ENCODE measurements at places on chromosomes 16 and 17.

DNA sequence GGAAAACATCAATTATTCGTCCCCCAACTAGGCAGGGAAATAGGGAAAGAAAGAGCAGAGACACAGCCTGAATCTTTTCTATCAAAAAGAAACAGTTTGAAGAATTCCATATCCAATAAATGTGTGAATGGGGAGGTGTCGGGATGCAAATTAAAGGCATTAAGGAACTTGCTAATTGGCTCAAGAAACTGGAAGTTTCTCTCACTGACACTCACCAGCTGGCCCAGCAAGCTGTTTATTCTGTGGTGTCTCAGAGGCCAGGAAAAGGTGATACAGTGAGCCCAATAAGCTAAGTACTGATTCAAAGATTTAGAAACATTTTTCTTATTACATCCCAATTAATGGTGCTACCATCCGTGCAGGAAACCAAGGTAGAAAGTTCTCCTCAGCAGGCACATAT lies 104.4 kb upstream of the CLEC3A start:
- no peak for DNase-seq

- DNase-seq = peak; percentile 26
Observed at GRCh38 chr16:27978876-27979275, 84.6 kb downstream of the GSG1L start.

- no peak for DNase-seq
Observed at GRCh38 chr16:46717692-46718091, 28.2 kb downstream of the ORC6 start.

GRCh38 chr16:24747441-24747840 lies 18.0 kb downstream of the TNRC6A start:
- no peak for DNase-seq

- DNase-seq = no peak
Observed at GRCh38 chr17:82814834-82815233, 25.0 kb downstream of the ZNF750 start.

GRCh38 chr17:46866747-46867146 lies 15.4 kb downstream of the WNT9B start:
- DNase-seq = no peak

GRCh38 chr17:32693194-32693897 lies 183.6 kb downstream of the MYO1D start:
- DNase-seq = no peak

DNA sequence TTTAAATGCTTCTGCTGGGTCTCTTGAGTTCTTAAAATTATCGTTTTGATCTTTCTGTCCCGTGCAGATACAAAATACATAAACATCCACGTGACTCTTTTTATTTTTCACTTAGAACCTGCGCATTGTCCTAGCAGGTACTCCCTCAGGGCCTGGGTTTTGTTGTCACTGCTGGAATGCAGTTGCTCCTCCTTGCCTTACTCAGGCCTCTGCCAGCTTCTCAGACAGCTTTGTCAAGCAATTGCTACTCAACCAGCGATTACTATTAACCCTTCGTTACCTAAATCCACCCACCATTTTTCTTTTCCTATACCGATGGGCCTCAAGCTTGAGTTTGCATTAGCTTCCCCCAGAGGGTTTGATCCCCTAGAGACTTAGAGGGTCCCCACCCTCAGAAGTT lies 405.9 kb upstream of the RBFOX1 start:
- DNase-seq = no peak

GRCh38 chr16:596736-597060 lies 6.8 kb downstream of the RAB40C start:
- no peak for DNase-seq

- no peak for DNase-seq
Observed at GRCh38 chr16:46714797-46715591, 25.5 kb downstream of the ORC6 start.

DNA sequence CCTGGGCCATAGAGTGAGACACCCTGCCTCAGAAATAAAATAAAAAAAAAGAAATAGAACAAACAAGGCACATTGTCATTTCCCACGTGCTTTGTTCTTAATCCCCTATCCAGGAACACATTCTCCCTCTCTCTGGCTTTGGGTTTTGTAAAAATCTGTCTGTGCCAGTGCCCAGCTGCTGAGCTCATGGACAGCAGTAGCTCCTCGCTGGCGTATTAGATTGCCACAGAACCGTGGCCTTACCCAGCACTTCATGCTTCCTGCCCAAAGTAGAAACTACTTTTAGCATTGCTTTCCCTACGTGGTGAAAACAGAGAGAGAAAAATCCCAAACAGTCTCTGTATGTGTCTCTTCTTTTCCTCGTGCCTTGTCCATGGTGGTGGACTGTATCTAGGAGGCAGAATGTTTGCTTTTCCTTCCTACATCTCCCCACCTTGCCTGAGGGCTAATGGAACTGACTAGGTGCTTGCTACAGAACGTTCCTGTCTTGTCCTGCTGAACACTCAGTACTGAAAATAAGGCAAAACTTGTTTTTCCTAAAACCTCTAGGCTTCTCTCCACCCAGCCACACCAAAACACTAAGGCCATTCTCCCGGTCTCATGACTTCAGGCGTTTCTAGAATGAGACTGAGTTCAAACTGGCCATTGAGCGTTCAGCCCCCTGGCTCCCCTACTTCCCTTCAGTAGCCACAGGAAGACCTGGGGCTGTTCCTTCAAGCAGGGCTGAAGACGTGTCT lies 26.1 kb downstream of the MNT start:
- DNase-seq = no peak

DNA sequence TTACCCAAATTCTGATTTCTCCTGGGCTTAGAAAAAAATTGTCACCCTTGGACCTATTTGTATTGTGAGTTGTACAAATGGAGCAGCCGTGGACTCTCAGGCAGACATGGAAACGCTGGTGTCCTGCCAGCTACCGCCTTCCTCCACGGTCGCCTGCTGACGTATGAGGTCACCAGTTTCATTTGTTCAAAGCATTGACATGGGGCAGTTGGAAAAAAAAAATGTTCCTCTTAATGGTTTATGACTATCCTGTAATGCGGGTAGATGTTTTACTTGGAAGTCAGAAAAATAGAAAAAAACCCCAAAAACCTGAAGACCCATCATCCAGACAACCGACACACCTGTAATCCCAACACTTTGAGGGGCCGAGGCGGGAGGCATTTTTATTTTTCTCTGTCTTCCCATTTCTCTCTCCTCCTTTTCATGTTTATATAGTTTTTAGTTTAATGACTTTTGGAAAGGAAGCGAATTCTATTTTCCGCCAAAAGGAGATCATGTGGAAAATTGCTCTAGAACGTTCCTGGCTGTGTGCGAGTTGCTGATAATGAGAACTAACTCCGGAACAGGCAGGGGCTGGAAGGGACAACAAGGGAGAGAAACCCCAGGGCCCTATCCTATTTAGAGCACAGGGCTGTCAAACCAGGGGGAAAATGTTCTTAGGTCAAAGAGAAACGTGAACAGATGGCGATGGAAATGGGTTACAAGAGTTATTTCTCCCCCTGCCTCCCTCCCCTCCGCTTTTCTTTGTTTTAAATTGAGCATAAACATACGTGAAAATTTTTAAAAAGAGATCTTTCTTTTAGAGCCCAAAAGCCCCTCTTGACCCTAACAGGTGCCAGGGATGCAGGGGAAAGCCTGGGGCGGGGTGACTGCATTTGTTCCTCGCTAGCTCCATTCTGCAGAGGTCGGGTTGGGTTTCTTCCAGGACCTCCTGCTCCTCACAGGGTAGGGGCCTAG lies 13.7 kb downstream of the DNAH17 start:
- DNase-seq = peak; percentile 76

GRCh38 chr17:64202683-64203344 lies 60.2 kb downstream of the TEX2 start:
- no peak for DNase-seq

GRCh38 chr16:82506692-82507670 lies 119.8 kb upstream of the CDH13 start:
- DNase-seq = no peak

DNA sequence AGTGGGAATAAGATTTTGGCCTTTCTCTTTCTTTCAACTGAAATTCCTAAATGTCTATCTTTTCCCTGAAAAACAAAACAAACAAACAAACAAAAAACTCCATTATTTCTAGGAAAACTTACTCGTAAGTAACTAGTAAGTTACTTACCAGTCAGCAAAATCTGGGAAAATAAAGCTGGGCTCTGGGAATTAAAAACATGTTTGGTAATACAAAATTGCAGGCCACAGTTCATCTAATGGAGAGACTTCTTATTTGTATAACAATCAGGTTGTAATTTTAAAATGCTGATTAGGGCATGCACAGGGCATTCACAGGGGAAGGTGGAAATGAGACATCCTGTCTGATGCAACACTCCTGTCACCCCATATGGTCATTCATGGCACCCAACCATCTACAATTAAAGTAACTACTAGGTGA lies 3.8 kb upstream of the WIPI1 start:
- DNase-seq = no peak

- no peak for DNase-seq
Observed at GRCh38 chr17:67725807-67726206, 8.1 kb downstream of the NOL11 start.

DNA sequence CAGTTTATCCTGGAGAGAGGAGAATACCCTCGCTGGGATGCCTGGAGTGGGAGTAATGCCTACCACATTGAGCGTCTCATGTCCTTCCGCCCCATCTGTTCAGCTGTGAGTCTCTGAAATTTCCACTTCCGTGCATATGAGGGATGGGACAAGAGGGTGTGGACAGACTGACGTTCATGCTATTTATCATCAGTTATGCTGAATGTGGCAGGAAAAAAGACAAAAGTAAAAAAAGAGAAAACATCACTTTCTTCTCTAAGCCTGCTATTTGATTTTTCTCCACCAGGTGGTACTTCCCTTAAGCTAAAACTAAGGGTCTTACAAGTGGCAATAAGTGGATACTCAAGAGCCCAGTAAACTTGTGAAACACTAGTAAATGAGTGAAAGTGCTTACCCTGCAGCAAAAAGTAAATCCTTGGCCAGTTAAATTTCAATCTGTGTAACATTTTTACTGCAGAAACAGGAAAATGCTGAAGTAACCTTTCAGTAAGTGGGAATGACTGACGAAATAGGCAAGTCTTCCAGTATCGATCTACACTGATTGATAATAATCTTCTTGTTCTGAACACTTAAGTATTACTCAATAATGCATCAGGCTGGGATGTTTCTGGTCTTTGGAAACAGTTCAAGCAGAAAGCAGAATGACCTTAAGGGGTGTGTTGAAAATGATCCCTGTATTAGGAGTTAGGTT lies 5.6 kb downstream of the CRYBA1 start:
- no peak for DNase-seq

DNA sequence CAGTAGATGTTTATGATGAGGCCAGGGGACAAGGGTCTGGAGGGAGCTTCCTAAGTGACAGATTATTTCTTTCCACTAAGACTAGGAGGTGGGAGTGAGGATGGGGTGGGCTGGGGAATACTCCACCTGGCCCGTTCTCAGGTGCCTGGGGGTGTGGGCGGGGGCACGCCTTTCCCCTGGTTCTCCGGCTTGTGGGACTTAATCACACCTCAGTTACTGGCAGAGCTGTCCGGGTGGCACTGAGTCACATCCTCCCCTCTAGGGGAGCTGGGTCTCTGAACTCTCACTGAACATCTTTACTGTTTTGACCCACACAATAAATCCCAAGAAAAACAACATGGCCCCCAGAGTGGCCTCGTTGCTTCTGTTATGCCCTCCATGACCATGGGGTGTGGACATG lies 332.8 kb downstream of the MAF start:
- DNase-seq = no peak

DNA sequence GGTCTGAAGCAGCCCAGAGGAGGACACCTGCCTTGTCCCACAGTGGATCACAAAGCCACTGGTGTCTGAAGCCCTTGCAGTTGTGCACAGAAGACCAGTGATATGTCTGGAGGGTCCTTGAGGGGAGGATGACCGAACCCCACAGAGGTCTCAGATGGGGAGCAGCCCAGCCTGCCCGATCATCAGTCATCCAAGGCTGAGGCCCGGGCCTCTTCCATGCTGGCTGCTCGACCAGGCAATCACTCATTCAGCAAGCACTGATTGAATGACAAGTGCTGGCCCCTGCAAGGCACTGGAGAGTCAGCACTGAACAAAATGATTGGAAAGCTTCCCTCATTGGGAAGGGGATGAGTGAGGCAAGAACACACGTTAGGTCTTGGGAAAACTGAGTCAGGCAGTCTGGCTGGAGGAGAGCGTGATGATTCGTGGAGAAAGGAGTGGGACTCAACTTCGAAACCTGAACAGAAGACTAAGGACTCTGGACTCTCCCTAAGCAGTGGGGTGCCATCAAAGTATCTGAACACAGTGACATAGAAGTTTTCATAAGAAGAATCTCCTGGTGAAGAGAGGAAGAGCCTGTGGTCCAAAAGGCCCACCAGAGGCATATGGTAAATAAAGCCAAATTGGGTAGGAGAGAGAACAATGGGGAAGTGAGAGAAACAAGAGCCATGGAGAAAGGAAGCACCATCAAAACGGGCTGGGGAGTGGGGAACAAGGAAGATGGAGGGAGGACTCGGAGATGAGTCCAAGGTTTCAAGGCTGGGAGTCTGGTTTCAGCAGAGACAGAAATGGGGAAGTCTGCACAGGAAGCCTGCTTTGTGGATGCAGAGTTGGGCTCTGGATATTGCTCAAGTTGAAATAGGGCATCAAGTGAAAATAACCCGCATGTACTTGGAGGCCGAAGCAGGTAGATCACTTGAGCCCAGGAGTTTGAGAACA lies 10.2 kb downstream of the PIK3R5 start:
- DNase-seq = no peak

GRCh38 chr16:58815181-58815888 lies 81.2 kb upstream of the GOT2 start:
- no peak for DNase-seq

DNA sequence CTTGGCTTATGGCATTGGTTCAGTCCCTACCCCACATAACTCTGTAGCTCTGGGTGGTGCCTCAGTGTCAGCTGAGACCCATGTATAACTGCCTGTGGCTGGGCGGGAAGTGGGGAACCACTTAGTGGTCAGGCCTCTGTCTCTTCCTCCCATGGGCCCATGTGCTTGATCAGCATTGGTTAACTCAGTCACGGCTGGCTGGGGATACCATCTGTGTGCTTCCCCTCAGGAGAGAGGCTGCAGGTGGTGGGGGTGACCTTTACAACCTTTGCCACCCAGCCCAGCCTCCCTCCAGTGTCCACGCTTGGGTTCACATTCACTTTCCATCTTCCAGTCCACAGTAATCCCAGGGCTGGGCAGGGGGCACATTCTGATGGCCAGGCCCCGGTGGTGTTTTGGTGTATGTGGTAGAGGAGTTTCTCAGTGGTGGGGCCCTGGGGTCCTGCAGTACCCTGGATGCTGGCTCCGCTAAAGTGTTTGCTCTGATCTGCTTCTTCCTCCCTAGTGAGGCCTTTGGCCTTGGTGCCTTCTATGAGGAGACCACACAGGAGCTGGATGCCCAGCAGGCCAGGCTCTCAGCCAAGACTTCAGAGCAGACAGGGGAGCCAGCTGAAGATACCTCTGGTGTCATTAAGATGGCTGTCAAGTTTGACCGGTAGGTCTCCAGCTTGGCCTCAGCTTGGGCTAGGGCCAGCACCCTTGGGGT lies 10.2 kb upstream of the NFATC3 start:
- DNase-seq = no peak

GRCh38 chr16:9836118-9836736 lies 346.0 kb downstream of the GRIN2A start:
- DNase-seq = no peak

DNA sequence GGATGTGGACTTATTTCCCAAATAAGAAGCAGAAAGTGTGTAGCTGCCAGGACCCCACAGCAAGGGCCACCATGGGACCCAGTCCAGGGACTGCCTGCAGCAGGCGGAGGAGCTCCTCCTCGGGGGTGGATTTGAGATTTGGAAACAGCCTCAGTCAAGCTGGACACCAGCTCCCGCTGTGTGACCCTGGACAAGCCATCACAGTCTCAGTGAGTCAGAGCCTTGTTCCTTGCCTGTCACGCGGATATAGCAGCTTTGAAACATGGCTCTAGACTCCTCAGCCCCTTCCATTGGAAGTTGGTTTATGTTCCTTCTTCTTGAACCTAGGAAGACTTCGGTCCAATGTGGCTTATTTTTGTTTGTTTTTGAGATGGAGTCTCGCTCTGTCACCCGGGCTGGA lies 12.5 kb upstream of the DPEP1 start:
- no peak for DNase-seq
